KG1 (cell line): ENCODE measurements at places on chromosomes 2 and 18.

GRCh38 chr2:55932843-55933242 is 9.3 kb upstream of the EFEMP1 start:
- DNase-seq: no peak

- no peak for DNase-seq
These were observed 17.3 kb upstream of the GATA6 start for GRCh38 chr18:22152093-22152492.

DNA sequence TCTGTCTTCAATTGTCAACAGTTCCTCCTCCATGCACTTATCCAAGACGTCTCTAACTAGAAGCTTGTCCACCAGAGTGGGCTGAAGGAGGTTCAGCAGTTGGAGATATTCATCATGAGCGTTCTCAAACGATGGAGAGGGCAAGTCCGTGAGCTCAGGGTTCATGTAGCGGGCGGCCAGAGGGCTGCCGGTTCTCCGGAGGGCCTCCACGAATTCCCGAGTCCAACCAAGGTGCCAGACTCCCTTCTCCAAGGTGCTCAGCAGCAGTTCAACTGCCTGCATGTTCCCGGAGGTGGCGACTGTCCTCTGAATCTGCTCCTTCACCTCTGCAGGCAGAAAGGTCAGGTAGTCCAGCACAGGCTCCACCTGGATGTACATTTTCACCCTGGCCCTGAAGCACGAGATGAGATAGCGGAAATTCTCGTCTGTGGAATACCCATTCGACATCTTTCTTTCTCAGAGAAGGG is 590 bp downstream of the IFIH1 start:
- no peak for DNase-seq

- no peak for DNase-seq
These were observed 88.7 kb upstream of the CXCR4 start for GRCh38 chr2:136206613-136207012.

DNA sequence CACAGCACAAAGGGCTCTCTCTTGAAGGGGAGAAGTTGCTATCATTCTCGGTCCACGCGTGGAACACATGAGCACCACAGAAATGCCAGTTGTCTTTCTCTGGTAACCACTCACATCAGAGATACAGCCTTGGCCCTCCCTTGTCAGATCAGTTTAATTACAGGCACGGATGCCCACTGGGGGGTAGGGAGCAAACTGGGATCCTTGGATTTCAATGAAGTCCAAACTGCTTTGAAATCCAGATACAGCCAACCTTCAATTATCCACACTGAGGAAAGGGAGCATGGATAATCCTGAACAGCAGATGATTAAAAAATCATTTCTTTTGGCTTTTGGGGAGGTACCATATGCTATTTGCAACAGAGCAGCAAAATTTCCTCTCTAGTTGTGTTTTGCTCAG is 63.7 kb upstream of the DAPL1 start:
- DNase-seq: no peak

DNA sequence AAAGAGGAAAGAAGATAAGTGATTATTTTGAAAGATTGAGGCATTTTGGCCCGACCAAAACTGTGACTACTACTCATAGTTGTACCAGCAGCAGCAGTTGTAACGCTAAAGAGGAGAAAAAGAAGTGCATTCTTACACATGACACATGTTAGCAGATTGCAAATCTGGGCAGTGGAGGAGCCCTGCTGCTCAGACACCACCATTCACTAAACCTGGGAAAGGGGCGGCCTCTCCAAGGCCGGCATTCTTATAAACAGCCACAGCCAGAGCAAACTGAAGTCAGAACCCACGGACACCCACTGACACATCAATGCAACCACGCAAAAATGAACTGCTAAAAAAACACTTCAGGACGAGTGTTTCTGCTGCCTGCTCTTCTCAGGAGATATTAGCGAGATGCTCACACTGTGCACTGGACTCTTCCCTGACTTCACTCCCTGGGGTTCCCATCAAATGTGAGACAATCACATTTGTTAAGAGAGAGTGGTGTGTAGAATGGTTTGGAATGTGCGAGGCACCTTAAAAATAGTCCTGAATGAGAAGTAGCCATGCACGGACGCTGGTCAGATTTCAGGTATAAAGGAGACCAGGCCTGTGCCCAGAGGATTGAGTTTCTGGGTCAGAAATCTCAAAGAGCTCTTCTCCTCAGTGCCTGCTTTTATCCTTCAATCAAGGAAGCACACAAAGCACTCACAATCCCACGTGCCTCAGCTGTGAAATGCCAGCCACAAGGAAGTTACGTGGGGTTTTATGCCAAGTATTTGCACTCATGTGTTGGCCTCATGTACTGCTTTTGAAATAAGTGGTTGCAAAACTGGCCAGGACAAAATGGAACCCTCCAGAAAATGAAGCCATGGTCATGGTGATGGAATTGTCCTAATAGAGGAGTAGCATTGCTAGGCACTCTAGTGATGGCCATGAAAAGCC is 83.4 kb downstream of the MTCL1 start:
- DNase-seq: no peak

GRCh38 chr2:790634-791245 is 113.5 kb upstream of the TMEM18 start:
- DNase-seq: no peak

DNA sequence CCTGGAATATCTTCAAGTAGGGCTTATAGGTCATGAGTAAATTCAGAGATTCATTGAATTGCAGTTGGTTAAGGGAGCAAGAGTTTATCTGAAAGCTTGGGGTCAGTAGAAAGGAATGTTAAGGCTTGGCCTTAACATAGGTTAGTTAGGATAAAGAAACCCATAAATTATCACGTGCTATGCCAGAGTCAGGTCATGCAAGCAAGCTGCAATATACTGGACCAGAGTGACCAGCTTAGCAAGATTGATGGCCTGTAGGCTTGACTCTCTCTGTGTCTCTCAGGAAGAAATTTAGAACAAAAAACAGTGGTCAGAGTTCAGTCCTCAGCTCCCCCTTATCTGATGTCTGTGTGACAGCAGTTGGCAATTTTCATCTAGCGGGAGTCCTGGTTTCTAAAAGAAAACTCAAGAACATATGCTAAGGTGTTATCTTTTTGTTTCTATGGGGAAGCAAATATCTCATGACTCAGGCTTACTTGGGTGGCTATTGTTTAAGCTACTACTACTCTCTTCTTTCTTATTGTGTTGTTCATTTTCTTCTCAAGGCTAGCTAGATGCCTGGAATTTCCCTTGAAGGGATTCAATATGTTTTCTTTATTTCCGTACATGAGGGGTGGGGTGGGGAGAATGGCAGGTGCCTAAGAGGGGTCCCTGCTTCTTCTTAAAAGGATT is 28.7 kb upstream of the MARCO start:
- DNase-seq: no peak

DNA sequence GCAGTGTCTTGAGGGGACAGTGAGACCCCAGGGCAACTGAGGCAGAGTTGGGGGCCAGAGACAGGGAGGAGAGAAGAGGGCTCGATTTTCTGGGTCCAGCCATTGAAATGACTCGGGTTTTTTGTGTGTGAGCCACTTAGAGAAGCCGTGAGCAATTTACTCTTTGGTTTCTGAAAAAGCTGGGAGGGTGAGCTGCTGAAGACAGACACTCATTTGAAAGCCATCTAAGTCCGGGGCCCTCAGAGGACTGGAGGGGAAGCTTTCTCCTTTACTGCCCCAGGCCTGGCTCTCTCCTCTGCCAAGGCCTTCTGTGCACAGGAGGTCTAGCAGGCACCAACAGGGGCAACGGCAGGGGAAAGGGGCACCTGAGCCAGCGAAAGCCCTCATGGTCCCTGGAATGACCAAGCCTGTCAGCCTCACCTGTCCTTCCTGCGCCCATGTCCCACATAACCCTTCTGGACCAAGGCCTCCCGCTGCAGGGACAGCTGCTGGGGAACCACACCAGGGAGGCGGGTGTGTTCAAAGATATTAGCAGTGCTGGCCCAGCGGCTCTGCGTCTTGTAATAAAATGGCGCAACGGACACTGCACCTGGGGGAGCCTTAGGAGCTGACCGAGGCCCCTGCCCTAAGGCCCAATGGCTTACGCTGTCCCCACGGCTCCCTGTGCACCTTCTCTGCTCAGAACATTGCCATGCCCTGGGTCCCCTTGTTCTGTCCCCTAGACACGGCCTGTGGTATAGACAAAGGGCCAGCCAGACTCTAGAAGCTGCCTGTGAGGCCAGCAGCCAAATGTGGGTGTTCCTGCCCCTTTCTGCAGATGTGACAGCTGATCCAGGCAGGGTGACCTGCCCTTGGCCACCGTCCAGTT is 45.8 kb downstream of the HS6ST1 start:
- no peak for DNase-seq

DNA sequence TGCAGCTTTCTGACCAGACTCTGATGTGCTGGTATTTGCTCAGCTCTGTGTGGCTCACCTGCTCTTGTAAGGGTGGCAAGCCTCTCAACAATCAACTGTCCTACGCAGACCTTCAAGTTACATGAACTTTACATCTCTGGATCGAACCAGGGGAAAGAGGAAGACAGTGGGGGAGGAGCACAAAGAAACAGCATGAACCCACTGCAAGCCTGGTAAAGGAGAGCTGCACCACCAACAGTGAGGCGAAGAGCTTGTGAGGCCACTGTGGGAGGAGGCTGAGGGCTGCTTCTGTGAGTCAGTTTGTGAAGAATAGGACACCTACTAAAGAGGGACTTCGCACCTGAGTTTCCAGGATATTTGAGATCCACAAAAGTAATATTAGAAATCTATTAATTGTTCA is 18.8 kb upstream of the FAM110C start:
- DNase-seq: no peak

GRCh38 chr2:95303191-95303919 is 6.2 kb downstream of the KCNIP3 start:
- no peak for DNase-seq

- DNase-seq: no peak
These were observed 278.6 kb upstream of the HS6ST1 start for GRCh38 chr2:128597121-128597762.

DNA sequence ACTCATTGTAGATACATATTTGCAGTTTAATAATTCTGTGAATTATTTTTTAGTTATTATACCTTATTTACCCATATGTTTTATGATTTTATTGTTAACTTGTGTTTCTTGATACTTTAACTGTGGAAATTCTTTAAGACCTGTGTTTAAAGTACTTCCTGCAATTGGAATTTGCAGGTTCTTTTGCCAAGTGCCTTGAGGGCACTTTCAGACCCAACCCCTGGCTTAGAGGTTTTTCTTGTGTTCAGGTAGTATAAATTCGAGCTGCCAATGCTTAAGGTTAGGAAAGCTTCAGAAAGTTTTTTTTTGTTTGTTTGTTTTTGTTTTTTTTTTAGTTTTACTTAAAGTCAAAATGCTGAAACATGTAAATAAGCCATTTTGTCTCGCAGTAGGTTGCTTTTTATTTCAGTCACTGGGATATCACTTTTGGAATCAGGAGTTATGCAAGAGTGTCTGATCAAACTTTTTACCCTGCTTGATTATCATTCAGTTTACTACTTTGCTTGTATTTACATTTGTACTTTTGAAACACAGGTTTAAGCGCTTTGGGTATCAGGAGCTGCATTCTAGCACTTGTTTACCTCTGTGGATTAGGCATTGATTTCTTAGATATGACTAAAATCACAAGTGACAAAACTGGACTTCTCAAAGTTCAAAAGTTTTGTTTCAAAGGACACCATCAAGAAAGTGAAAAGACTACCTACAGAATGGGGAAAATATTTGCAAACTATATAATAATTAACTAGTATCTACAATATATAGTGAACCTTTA is 31.8 kb downstream of the TDRD15 start:
- no peak for DNase-seq

- DNase-seq: no peak
These were observed 123.4 kb downstream of the ZFP36L2 start for GRCh38 chr2:43103093-43103404.

- no peak for DNase-seq
These were observed 2.7 kb downstream of the AGXT start for GRCh38 chr2:240871071-240871958.

- no peak for DNase-seq
These were observed 1.0 kb downstream of the UBR3 start for GRCh38 chr2:169828141-169828811.

- DNase-seq: no peak
These were observed 36.2 kb upstream of the CNGA3 start for GRCh38 chr2:98310010-98310409.
